Esophagus muscularis mucosa (tissue), 4 donors: ENCODE measurements at places on chromosomes 6 and 20.

- H3K4me3 ChIP-seq = no peak overlapping the region
- H3K4me1 ChIP-seq = peaks cover 9% of the 10 kb centered on the region
- DNase-seq = no peak
- H3K27me3 ChIP-seq = peaks cover 44% of the 10 kb centered on the region
Observed at GRCh38 chr6:7677229-7677628, 48.7 kb upstream of the BMP6 start.

- H3K36me3 ChIP-seq = no peaks in the 10 kb centered on the region
- H3K27me3 ChIP-seq = no peaks in the 10 kb centered on the region
- H3K27ac ChIP-seq = no peak overlapping the region
Observed at GRCh38 chr6:168232989-168233874, 86.3 kb downstream of the DACT2 start.

DNA sequence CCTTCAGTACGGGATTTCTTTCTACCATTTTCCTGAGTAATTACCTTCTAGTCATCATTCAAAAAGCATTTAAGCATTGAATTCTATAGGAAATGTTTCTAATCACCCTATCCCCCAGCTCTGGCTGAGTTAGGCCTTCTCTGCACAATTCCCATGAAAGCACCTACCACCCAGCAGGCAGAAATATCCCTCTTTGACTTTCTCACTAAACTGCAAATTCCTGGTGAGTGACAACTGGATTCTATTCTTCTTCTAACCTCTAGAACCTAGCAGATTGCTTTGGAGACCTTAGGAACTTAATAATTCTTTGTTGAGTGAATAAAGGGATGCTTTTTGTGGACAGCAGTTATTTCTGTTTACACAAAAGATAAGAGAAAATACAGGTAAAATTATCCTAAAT, 328.7 kb downstream of the LAMA2 start:
- H3K27ac ChIP-seq = no peak overlapping the region
- H3K4me1 ChIP-seq = no peaks in the 10 kb centered on the region
- DNase-seq = no peak
- H3K27me3 ChIP-seq = no peaks in the 10 kb centered on the region
- H3K36me3 ChIP-seq = peaks cover 10% of the 10 kb centered on the region

GRCh38 chr20:17281478-17281877, 54.6 kb downstream of the PCSK2 start:
- no peak for DNase-seq
- H3K27ac ChIP-seq = no peak overlapping the region
- no peaks in the 10 kb centered on the region for H3K36me3 ChIP-seq
- no peaks in the 10 kb centered on the region for H3K4me1 ChIP-seq
- H3K27me3 ChIP-seq = no peaks in the 10 kb centered on the region

- no peak for DNase-seq
- no peak overlapping the region for H3K27ac ChIP-seq
- no peaks in the 10 kb centered on the region for H3K36me3 ChIP-seq
- no peak overlapping the region for H3K4me3 ChIP-seq
Observed at GRCh38 chr6:147216915-147217314, 12.7 kb downstream of the STXBP5 start.

DNA sequence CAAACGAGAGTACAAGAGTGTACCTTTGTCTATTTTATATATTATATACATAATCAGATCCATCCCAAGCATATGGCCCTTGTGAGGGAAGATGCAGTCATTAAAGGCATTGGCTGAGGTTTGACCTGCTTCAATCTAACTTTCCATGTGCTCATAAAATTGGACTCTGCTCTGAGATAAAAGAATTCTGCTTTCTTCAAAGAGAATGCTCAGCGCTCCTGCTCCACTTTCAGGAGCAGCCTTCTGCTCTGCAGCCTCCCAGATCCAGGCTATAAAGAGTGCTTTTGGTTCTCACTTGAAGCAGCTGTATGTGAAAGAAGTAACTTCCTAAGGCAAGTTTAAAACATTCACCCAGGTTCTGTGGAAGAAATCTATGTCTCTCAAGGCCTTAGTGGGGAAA, 45.3 kb downstream of the CD83 start:
- H3K4me1 ChIP-seq = no peaks in the 10 kb centered on the region
- no peaks in the 10 kb centered on the region for H3K27me3 ChIP-seq
- no peak for DNase-seq
- no peak overlapping the region for H3K4me3 ChIP-seq
- no peak overlapping the region for H3K27ac ChIP-seq

DNA sequence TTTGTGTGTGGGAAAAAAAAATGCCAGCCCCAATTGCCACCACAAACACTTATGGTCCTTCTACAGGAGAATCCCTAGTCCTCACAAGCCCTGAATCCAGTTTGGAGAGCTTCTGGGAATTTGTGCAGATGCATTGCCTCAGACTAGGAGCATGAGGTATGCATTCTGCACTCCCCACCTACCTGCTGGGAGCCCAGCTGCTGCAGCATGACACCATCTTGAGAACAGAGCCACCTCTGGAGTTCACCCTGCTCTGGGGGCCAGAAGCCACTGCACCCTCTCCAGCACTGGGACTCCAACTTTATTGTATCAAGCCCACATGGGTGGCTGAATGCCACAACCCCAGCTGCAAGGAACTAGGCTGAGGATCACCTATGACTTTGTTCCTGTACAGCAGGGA, 568.5 kb upstream of the ID4 start:
- H3K36me3 ChIP-seq = no peaks in the 10 kb centered on the region
- H3K4me3 ChIP-seq = no peak overlapping the region
- H3K4me1 ChIP-seq = no peaks in the 10 kb centered on the region
- no peak for DNase-seq

- DNase-seq = no peak
- no peaks in the 10 kb centered on the region for H3K27me3 ChIP-seq
- no peaks in the 10 kb centered on the region for H3K36me3 ChIP-seq
- H3K27ac ChIP-seq = no peak overlapping the region
- peaks cover 14% of the 10 kb centered on the region for H3K4me1 ChIP-seq
Observed at GRCh38 chr20:6705926-6706548, 61.4 kb upstream of the BMP2 start.

GRCh38 chr20:9516234-9516871, 2.0 kb downstream of the LAMP5 start:
- no peaks in the 10 kb centered on the region for H3K27me3 ChIP-seq
- DNase-seq = peak; percentile 88
- peak overlapping the region; percentile 24 for H3K4me3 ChIP-seq
- H3K27ac ChIP-seq = no peak overlapping the region

- peak; percentile 42 for DNase-seq
- no peak overlapping the region for H3K4me3 ChIP-seq
- no peaks in the 10 kb centered on the region for H3K36me3 ChIP-seq
- no peaks in the 10 kb centered on the region for H3K4me1 ChIP-seq
- H3K27me3 ChIP-seq = no peaks in the 10 kb centered on the region
Observed at GRCh38 chr6:18314317-18314997, 50.1 kb upstream of the DEK start.

DNA sequence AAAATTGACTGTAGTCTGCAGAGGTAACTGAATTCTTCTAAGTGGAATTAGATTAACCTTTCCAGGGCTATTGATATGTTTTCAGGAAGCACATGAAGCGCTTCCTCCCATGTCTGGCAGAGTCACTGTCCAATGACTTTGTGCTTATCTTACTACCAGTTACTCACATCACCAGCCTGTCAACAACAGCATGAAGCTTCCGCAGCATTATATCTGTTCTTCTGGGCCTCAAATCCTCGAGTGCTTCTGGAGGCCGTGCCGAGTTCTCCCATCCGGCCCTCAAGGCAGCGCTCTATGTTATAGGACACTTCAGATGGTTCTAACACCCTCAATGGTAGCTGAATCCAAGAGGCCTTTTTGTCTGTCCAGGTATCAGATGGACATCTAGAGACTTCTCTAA, 33.2 kb downstream of the PSMG4 start:
- no peaks in the 10 kb centered on the region for H3K36me3 ChIP-seq
- peaks cover 12% of the 10 kb centered on the region for H3K4me1 ChIP-seq
- no peak overlapping the region for H3K4me3 ChIP-seq
- no peak overlapping the region for H3K27ac ChIP-seq
- H3K27me3 ChIP-seq = no peaks in the 10 kb centered on the region
- no peak for DNase-seq

- H3K4me1 ChIP-seq = peaks cover 28% of the 10 kb centered on the region
- peaks cover under 1% of the 10 kb centered on the region for H3K36me3 ChIP-seq
- DNase-seq = no peak
Observed at GRCh38 chr6:34235307-34236130, 1.2 kb upstream of the HMGA1 start.

- peaks cover 32% of the 10 kb centered on the region for H3K27me3 ChIP-seq
- no peak for DNase-seq
- no peak overlapping the region for H3K4me3 ChIP-seq
- H3K36me3 ChIP-seq = no peaks in the 10 kb centered on the region
- no peak overlapping the region for H3K27ac ChIP-seq
- no peaks in the 10 kb centered on the region for H3K4me1 ChIP-seq
Observed at GRCh38 chr20:60131375-60131774, 173.2 kb downstream of the CDH26 start.

GRCh38 chr6:43608807-43609206, 20.3 kb downstream of the GTPBP2 start:
- H3K27me3 ChIP-seq = no peaks in the 10 kb centered on the region
- DNase-seq = no peak
- H3K4me3 ChIP-seq = no peak overlapping the region

DNA sequence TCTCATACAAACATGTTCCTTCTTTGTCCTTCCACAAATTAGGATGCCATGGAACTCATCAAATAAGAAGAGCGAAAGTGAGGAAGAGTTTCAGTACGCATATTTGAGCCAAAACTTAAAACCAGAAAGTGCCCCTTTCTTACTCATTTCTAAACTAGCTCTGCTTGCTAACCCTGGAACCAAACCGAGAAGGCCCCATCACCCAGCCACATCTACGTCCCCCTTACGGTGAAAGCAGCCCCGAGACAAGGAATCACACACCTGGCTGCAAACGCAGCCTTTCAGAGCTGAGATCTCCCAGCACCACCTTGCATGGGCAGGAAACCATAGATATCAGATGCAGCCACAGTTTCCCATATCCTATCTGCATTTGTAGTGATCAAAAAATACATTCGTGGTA, 28.5 kb downstream of the TRERF1 start:
- H3K4me3 ChIP-seq = no peak overlapping the region
- H3K36me3 ChIP-seq = no peaks in the 10 kb centered on the region
- no peak overlapping the region for H3K27ac ChIP-seq
- no peak for DNase-seq

GRCh38 chr6:6707143-6707542, 118.6 kb downstream of the LY86 start:
- no peak for DNase-seq
- peaks cover under 1% of the 10 kb centered on the region for H3K4me1 ChIP-seq
- no peaks in the 10 kb centered on the region for H3K36me3 ChIP-seq
- no peak overlapping the region for H3K4me3 ChIP-seq

- H3K4me1 ChIP-seq = peaks cover 69% of the 10 kb centered on the region
- H3K4me3 ChIP-seq = no peak overlapping the region
- H3K27me3 ChIP-seq = no peaks in the 10 kb centered on the region
- H3K27ac ChIP-seq = peak overlapping the region; percentile 82
Observed at GRCh38 chr6:44041461-44042260, 85.6 kb downstream of the MRPL14 start.

GRCh38 chr20:58523072-58523970, 8.1 kb upstream of the APCDD1L start:
- H3K27me3 ChIP-seq = no peaks in the 10 kb centered on the region
- DNase-seq = no peak
- H3K4me3 ChIP-seq = no peak overlapping the region
- no peaks in the 10 kb centered on the region for H3K4me1 ChIP-seq
- H3K36me3 ChIP-seq = no peaks in the 10 kb centered on the region

GRCh38 chr6:43306086-43306485, 2.5 kb downstream of the CRIP3 start:
- DNase-seq = no peak
- no peaks in the 10 kb centered on the region for H3K36me3 ChIP-seq
- no peak overlapping the region for H3K27ac ChIP-seq
- peaks cover 15% of the 10 kb centered on the region for H3K4me1 ChIP-seq

- H3K27ac ChIP-seq = no peak overlapping the region
- DNase-seq = peak; percentile 88
- H3K4me1 ChIP-seq = peaks cover 23% of the 10 kb centered on the region
- no peak overlapping the region for H3K4me3 ChIP-seq
- no peaks in the 10 kb centered on the region for H3K36me3 ChIP-seq
Observed at GRCh38 chr6:4969609-4970285, 34.1 kb downstream of the RPP40 start.

- no peak overlapping the region for H3K4me3 ChIP-seq
- no peaks in the 10 kb centered on the region for H3K27me3 ChIP-seq
- peaks cover 16% of the 10 kb centered on the region for H3K4me1 ChIP-seq
- H3K36me3 ChIP-seq = no peaks in the 10 kb centered on the region
Observed at GRCh38 chr6:52359403-52359802, 2.5 kb upstream of the PAQR8 start.

GRCh38 chr6:11064836-11065235, 20.7 kb upstream of the ELOVL2 start:
- no peak overlapping the region for H3K27ac ChIP-seq
- DNase-seq = no peak
- H3K4me3 ChIP-seq = no peak overlapping the region
- H3K4me1 ChIP-seq = no peaks in the 10 kb centered on the region

- H3K4me1 ChIP-seq = no peaks in the 10 kb centered on the region
- no peak for DNase-seq
- H3K4me3 ChIP-seq = no peak overlapping the region
- H3K36me3 ChIP-seq = no peaks in the 10 kb centered on the region
- no peaks in the 10 kb centered on the region for H3K27me3 ChIP-seq
- H3K27ac ChIP-seq = no peak overlapping the region
Observed at GRCh38 chr6:44712353-44713111, 325.0 kb downstream of the CDC5L start.

DNA sequence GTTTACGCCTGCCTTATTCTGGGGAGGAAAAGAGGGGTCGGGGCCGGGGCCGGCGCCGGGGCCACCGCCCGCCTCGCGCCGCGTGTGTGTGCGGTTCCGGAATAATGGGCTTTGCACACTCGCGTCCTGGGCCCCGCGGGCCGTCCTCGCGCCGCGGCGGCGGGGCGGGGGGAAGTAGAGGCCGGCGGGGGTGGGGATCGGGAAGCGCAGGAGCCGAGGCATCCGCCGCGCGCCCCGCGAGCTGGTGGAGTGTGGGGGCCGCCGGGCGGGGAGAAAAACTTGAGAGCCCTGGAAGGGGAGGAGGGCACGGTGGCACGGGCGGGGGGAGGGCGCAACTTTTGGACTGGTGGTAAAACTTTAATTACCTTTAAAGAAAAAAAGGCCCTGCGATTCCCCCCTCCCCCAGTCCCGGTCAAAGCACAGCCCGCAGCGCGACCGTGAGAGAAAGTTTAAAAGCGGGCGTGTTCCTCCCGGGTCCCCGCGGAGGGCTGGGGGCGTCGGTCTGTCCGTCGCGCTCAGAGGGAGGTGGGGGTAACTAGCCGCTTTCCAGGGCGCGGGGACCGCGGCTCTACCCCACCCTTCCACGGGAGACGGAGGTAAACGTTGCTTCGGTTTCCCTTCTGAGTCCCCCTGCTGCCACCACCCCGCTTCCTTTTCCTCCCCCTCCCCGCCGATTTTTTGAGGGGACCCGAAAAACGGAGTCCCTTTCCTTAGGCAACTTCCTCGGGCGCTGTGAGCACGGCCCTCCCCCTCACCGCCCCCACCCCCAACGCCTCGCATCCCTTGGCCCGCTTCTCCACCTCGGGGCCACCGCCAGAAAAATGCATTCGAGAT, 1.9 kb downstream of the L3MBTL3 start:
- H3K27me3 ChIP-seq = no peaks in the 10 kb centered on the region
- peak overlapping the region; percentile 68 for H3K4me3 ChIP-seq
- DNase-seq = no peak
- H3K27ac ChIP-seq = peak overlapping the region; percentile 83
- H3K4me1 ChIP-seq = peaks cover 8% of the 10 kb centered on the region

- no peak for DNase-seq
- no peaks in the 10 kb centered on the region for H3K36me3 ChIP-seq
- H3K4me3 ChIP-seq = no peak overlapping the region
- no peak overlapping the region for H3K27ac ChIP-seq
- no peaks in the 10 kb centered on the region for H3K4me1 ChIP-seq
- no peaks in the 10 kb centered on the region for H3K27me3 ChIP-seq
Observed at GRCh38 chr6:71588490-71588889, 297.9 kb upstream of the RIMS1 start.
